ENCODE measurements at places on chromosomes 12 and 14.

- DNase-seq = peak; percentile 94
Measured at GRCh38 chr12:50542448-50542847, 37.7 kb downstream of the DIP2B start.

GRCh38 chr12:7460375-7461259, 16.7 kb upstream of the CD163L1 start:
- peak; percentile 52 for DNase-seq

DNA sequence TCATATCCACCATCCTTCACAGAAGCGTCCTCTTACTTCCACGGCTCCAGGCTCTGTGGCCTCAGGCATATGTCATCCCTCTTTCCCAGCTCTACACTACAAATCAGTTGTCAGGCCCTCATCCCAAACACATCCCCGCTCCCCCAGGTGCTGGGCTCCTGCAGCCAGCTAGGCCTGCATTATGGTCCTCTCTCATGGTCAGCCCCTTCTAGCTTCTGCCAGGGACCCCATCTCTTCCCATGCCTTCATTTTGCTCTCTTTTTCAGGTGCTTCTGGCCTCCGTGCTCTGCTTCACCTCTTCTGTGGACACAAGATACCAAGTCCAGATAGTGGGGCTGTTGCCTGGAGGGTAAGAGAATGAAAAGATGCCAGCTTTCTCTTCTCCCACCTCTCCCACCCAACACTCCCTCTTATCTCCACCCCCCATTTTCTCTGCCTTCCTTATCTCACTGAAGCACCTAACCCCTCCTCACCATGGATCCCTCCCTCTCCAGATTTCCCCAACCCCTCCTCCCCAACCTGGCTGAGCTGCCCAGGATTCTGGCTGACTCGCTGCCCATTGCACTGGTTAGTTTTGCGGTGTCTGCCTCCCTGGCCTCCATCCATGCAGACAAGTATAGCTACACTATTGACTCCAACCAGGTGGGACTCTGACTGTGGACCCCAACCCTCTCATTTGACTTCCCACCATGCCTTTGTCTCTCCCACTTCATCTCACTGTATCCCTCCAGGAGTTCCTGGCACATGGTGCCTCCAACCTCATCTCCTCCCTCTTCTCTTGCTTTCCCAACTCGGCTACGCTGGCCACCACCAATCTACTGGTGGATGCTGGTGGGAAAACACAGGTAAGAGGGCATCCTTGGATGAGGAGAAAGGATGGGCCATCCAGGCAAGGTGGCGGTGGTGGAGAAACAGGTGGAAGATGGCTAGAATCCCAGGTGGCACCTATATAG, 10.4 kb downstream of the B4GALNT1 start:
- DNase-seq = no peak

DNA sequence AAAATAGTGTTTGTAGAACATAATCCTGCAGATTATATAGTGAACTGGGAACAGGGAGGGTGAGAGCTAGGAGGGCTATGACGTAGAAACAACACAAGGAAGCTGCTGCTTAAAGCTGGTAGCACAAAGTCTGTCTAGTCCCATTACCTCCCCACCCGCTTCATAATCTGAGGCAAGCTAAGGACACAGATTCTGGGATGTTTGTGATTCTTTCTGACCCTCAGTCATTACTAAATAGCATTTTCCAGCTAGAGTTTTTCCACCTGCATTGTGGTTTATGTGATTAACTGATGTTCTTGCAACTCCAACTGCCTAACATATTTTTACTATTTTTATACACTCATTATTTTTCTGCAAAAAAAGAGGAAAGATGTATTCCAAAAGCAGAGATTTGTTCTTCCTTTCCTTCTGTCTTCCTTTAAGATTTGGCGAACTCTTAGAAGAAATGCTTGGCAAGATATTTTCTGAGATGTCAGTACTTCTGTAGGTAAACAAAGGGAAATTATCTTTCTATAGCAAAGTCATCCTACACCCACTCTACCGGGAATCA, 293.2 kb upstream of the FAR2 start:
- no peak for DNase-seq

DNA sequence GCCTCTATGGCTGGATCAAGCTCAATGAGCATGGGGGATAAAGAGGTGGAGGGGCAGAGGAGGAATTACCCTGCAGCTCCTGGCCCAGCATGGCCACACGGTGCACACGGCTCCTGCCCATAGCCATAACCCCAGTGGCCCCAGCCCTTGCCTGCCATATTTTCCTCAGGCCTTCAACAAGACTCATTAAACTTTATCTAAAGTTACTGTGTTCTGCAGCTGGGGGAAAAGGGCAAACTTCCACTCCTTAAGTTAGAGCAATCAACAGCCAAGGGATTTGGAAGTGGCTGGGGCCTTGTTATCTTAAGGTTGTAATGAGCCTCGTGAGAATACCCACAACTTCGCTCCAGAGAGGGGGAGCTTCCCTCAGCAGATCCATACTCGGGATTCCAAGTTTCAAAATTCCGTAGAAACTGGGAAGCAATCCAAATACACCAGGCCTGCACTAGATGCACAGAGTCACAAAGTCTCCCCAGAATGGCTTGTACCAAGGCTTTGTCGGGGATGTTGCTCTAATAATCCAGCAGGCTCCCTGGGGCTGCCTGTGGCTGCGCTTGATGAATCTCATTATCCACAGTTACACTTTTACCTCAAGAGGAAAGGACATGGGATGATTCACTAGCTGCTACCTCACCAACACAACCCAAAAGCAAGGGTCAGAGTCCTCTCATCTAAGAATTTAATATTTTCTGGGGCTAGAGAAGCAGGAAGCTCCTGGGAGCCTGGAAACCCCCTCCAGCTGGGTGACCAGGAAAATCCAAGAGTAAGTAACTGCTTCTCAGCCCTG, 13.0 kb upstream of the OR6J1 start:
- DNase-seq = no peak

DNA sequence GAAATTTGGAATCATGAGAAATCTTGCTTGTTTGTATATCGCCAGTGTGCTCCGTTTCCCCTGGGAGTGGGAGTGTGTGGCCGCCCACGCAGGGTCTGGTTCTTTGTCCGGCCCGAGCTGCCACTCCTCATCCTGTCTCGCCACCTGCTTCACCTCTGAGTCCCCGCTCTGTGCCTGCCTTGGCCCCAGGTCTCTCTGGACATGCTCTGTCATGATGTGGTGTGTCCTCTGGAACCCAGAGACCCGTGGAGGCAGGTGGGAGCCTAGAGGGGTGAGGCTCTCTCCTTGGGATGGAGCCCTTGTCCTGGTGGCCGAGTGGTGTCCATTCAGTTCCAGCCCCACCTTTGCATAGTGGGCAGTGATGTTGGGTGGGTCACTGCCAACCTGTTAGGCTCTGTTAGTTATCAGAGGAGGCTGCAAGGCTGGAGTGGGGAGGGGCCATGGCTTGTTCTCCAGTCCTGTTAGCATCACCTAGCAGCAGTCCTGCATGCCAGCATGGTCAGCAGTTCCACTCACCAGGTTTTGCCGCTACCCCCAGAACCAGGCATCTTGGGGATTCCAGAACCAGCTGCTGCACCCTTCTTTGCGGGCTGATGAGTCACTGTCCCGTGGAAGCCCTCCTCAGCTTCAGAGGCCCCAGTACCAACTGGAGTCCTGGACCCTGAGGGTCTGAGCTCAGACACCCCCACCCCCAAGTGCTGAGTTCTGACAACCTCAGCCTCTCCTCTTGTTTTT, 76.5 kb downstream of the EP400 start:
- DNase-seq = no peak

DNA sequence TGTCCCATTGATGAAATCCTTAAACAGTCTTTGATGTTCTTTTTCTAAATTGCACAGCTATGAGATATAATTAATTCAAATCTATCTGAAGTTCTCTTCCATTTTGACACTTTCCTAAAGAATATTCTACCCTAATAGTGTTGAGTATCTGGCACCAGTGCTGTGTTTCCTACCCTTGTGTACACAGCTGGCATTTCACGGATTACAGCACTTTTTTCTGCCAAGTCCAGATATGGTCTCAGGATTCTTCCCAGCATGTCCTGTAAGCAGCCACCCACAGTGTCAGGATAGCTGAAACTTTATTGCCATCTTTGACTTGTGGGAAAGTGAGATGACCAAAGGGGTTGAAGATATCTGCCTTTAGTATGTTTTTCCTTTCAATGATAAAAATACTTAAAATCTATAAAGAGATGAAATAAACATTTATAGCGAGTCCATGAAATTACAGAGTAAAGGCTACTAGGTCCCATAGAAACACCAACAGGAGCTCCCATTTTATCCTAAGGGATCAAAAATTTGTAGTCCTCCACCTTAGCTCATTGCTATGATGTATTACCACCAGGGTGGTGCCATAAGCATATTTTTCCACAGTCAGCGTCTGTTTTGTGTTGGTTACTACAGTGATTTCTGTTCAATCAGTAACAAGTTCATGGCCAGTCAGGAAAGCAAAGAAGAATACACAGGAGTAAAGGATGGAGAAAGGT, 96.7 kb downstream of the TRHDE start:
- no peak for DNase-seq

DNA sequence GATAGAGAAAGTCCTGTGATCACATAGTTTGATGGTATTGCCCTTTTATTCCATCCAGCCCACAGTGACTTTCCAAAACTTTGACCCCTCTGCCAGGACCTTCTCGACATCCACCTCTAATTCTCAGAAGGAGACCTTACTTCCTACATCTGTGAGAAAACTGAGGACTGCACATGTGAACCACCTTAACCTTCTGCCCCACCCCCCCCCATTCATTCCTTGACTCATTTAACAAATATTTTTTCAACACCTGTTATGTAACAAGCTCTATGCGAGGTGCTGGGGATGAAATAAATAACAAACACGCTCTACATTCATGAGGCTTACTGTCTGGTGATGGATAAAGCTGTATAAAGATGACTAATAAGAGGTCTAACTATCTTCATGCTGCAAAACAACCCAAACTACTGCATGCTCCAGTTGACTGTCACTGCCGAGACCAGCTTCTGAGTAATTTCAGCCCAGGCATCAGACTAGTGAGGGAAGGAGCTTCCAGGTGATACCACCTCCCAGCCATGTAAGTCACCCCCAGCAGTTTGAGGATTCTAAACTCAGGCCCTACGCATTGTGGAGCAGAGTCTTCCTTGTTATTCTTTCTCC, 1.9 kb upstream of the HAL start:
- DNase-seq = no peak
